ENCODE measurements at places on chromosomes 12 and 14.
A peak's percentile ranks its signal among the peaks of the same experiment; 100 is the strongest.

DNA sequence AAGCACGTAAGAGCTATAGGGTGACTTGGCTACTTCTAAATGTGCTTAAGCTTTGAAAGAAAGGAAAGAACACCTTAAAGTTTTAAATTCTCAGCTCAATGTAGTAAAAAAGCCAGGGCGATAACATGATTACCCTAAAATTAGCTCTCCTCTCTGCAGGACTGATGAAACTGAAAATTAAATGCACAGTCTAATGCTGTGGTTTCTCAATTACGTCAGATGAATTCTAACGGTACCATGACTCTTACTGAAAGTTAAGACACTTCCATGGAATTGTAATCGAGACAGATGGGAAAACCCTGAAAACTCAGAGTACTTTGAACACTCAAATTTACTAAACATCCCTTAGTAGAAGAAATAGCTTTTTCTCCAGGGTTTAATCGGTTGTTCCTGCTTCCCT is 25.9 kb upstream of the PRKD1 start:
- no peak for DNase-seq

- DNase-seq = no peak
Measured at GRCh38 chr14:100545359-100545758, 41.9 kb downstream of the BEGAIN start.

DNA sequence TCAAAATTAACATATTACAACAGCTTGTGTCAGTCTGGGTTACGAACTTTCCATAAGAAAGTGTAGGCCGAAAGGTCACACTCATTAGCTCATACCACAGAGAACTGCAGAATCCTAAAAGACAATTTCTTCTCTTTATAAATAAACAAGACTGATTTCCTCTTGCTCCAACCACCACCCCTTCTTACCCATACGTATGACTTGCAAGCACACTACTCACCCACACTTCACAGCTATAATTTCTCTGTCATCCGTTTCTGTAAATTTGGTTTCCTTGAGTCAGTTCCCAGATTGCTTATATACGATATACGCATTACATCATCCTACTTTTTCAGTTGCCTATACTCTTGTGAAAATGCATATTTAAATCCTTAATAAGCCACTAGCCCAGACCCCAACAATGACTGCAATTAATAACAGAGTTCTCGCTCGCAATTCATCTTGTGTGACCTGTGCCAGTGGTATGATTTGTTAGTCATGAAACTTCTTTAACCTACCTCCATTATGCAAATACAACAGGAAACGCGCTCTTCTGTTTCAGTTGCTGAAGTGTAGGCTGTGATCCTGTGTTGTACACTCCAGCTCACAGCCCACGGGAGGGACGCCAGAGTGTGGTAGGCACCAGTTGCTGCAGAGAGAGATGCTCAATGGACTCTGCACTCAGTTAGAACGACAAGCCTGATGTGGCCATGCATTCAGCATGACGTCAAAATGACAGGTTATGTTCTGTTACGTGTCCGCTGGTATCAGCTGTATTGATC is 417.6 kb downstream of the PDZRN4 start:
- no peak for DNase-seq

DNA sequence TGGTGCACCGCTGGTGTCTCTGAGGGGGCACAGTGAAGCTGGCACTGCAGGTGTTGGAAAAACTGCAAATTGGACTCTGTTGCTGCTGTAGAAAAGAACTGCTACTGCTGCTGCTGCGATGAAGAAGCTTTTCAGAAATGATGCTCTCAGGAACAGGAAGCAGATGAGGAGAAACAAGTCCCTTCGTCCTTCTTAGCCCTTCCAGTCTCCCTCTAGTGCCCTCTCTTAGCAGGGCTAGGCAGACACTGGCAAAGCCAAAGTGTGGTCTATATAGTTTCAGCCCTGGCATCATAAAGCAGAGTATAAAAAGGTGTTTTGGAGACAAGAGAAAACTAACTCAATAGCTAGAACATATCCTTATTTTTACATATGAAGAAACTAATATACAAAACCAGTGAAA is 174.5 kb downstream of the MYRFL start:
- DNase-seq = no peak

DNA sequence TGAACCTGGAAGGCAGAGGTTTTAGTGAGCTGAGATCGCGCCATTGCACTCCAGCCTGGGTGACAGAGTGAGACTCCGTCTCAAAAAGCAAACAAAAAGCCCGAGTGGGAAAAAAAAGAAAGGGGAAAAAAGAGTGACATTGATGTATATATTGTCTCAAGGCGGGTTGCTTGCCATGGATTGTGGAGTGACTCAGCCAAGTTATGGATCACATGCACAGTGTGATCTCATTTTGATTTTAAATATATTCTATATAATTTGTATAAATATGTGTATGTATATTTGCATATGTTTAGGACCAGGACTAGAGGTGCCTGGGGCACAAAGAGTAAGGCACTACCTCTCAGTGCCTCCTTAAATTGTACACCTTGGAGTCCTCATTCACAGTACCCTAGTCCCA is 116.2 kb upstream of the RASSF8 start:
- DNase-seq = no peak

DNA sequence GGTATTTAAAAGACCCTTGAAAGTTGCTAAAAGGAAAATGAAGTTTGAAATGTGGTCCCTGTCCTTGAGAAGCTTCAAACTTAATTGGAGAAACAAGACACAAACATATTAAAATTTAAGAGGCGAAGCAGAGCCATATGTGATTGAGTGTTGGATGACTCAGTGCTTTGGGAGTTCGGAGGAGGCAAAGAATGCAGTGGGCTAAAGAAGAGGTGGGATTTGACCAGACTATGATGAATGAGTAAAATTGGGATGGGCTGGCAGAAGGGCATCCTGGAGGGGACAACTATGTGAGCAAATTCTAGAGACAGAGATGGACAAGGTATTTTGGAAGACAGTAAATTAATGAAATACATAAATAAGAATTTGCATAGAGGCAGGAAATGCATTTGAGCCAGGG is 358.6 kb downstream of the EGLN3 start:
- no peak for DNase-seq

GRCh38 chr12:57477710-57478681 is 1.7 kb downstream of the ARHGAP9 start:
- no peak for DNase-seq

- DNase-seq = no peak
Measured at GRCh38 chr14:91898372-91898771, 31.0 kb upstream of the TC2N start.

GRCh38 chr12:117047810-117048584 is 51.2 kb downstream of the TESC start:
- DNase-seq = peak; percentile 70

- DNase-seq = no peak
Measured at GRCh38 chr12:104566244-104566993, 109.7 kb downstream of the CHST11 start.

All from H7 (cell line).